ENCODE measurements at places on chromosomes 4 and X.
A peak's percentile ranks its signal among the peaks of the same experiment; 100 is the strongest.

DNA sequence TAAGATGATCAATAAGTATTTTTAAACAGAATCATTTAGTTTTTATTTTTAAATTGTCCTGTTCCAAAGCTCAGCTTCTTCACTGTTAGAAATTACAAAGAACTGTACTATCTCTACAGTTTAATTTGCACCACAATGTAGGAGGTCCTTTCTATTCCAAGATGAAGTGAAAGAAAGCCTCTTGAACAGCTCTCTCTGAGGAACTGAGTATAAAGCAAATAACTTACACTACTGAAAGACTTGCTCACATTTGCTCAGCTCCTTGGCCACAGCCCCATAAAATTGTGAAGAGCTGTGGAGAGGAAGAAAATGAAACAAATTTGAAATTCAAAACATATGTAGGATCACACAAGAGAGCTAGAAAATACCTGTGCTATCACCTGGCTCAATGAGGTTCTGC, 68.6 kb downstream of the ENPEP start:
- no peak for DNase-seq

DNA sequence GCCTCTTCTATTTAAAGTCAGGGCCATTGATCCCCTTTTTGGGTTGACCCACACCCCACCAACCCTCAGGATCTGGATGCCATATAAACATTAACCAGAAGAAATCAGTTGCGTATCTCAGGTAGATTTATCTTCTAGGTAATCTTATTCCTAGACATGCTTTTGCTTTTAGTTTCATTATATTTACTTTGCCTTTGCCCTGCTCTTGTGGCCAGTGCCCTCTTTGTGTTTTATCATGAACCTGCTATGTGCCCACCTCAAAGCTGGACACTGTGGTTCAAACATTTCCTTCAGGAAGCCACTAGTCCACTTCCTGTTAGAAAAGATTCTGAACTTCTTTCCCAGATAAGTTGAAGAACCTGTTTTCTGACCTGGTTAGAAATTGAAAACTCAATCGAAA, 117.4 kb upstream of the EDNRA start:
- no peak for DNase-seq

GRCh38 chr4:94678896-94679295, 78.9 kb upstream of the BMPR1B start:
- no peak for DNase-seq

DNA sequence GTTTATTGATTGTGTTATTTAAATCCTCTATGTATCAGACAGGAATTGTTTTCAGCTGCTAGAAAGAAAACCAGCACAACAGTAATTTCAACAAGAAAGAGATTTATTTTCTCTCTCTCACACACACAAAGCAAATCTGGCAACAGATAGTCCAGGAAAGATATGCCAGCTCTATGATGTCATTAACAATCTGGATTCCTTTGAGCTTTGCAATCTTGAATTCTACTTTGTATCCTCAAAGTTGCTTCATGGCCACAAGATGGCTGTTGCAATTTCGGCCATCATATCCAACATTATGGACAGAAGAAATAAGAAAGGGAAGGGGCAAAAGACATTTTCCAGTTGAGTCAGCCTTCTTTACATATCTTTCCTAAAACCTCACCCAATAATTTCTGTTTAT, 19.8 kb upstream of the FMR1 start:
- no peak for DNase-seq

DNA sequence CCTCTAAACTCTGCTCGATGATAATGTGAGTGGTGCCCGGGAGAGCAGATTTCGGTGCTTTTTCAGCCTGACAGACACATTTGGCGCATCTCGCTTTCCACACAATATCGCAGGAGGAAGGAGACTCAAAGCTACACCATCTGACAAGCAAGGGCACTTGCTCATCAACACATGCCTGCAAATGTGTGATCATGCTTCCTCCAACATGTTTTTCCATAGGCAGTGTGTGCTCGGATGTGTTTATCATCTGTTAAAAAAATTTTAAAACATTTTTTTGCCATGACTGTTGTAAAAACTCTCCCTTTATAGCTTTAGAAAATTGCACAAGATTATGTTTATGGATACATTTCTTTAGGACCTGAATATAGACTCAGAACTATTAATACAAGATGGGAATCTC, 170.3 kb upstream of the PUDP start:
- no peak for DNase-seq

- DNase-seq: no peak
Observed at GRCh38 chr4:187179086-187180058, 455.7 kb upstream of the FAT1 start.

DNA sequence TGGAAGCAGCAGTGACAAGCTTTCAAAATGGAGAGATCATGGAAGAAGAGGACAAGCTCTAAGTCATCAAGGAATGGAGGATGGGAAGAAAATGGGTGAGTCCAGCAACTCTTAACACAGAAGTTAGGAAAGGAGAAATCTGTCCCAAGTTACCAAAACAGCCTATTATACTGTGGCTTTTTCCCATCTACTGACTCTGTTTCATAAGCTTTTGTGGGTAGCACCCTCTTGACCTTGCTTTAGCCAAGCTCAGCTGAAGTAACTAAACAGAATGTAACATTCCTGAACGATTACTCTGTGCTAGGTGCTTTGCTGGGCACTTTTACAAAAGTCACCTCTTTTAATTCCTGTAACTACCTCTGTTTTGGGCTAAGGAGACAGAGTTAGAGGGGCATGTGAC, 54.9 kb downstream of the MAP7D2 start:
- DNase-seq: no peak

DNA sequence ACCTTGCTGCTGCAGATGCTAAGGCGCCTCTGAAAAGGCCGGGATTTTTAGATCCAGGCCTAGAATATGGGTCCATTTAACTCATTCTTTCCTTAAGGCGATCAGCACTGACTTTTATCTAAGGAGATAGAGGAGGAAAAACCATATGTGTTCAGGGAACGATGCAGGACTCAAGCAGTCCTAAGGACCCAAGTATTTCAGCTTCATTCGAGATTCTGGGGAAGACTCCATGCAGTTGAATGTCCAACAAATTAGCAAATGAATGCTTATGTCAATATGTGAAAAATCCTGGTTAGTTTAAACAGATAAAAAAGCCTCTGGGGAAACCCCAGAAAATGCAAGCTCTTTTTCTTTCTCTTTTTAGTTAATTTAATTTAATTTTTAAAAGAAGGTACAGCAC, 36.0 kb downstream of the HELT start:
- no peak for DNase-seq

- DNase-seq: no peak
Observed at GRCh38 chr4:37358748-37359147, 114.2 kb downstream of the NWD2 start.

GRCh38 chrX:480861-481417, 94.2 kb upstream of the PPP2R3B start:
- DNase-seq: no peak

- peak; percentile 16 for DNase-seq
Observed at GRCh38 chr4:123631786-123632692, 235.4 kb downstream of the SPRY1 start.
